ENCODE measurements at places on chromosomes 12 and 14. TPM values are rescaled to one million over a fixed set of nuclear protein-coding genes. Genes with fewer than 3 reads are reported as not detected.
A peak's percentile ranks its signal among the peaks of the same experiment; 100 is the strongest.

Gene TAS2R19
- 1.9 TPM for polyA plus RNA-seq

DNA sequence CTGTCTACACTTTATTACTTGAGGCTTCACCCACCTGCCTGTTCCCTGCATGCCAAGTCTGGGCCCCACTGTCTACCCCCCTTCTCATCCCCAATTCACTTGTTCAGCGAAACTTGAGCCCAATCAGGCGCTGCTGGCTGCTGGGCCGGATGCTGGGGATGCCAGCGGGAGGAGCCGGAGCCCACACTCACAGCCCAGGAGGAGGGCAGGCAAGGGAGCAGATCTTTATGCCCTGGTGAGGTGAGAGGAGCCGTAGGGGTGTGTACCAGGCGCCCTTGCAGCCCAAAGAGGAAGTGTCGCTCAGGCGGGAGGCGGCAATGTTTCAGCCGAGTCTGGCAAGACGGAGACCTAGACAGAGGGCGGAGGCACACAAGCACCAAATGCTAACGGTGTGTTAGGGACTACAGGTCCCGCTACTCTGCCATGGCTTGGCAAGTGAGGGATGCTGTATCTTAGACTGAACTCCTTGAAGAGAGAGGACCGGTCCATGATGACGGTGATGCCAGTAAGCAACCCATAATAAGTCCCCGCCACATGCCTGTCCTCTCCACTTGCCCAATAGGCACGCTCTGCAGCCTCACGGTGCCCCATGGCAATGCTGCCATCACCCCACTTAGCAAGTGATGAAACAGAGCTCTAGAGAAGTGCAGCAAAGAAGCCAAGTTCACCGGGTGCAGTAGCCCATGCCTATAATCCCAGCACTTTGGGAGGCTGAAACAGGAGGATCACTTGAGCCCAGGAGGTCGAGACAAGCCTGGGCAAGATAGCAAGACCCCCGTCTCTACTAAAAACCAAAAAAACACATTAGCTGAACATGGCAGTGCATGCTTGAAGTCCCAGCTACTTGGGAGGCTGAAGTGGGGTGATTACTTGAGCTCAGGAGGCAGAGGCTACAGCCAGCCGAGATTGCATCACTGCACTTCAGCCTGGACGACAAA lies 41.6 kb downstream of the LRRC74A start:
- DNase-seq = peak; percentile 32

DNA sequence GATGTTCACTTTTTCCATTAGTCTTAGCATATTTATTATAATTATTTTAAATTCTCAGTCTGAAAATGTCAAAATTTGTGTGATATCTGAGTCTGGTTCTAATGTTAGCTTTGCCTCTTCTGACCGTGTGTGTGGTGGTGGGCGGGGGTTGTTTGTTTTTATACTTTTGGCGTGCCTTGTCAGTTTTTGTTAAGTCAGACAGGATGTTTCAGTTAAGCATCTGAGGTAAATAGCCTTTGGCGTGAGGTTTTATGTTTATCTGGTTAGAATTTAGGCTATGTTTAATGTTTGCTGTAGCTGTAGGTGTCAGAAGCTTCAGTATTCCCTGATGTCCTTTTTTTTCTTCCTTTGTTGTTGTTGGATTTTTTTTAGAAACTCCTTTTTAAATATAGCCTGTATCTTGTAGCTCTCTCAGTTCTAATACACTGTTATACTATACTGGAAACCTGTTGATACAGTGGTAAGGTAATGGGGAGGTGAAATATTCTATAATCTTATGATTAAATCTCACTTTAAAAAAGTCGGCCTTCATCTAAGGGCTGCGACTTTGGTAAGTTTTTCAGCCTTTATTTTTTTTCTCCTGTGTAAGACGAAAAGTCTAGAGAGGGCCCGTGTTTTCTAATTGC lies 111.6 kb downstream of the SCAF11 start:
- no peak for DNase-seq

Gene RAB15
- 27.3 TPM for polyA plus RNA-seq

DNA sequence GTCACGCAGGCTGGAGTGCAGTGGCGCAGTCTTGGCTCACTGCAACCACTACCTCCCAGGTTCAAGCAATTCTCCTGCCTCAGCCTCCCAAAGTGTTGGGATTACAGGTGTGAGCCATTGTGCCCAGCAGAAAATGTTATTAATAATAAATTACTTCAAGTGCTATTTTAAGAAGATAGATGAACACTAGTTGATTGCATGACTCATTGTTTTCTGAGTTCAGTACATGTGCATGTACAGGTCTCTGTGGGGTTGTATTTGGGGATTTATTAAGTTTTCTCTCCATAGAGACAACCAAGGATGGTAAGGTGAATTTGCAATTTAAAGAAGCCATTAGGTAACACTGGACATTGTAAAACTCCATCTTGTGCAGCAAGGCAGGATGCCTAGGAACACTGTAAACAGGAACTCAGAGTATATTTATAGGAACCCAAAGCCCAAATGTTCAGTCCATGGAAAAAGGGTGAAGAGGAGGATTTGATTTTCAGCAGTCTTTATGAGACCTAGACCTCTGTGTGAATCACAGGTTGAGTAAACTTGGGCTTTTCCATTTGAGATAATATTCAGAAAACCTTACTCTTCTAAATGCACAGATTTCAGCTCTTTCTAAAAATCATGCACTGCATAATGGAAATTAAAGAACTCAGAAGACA lies 49.3 kb upstream of the TMPO start:
- no peak for DNase-seq

GRCh38 chr12:100211698-100212097 lies 11.1 kb downstream of the ACTR6 start:
- DNase-seq = no peak

DNA sequence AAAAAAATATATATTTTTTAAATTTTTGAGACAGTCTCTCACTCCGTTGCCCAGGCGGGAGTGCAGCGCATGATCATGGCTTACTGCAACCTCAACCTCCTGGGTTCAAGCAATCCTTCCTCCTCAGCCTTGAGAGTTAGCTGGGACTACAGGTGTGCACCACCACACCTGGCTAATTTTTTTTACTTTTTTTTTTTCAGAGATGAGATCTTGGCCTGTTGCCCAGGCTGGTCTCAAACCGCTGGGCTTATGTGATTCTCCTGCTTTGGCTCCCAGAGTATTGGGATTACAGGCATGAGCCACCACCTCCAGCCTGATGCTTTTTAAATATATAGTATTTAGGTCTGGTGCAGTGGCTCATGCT lies 24.5 kb downstream of the MDM2 start:
- DNase-seq = no peak

Gene PNP
- 74.1 TPM for polyA plus RNA-seq

Gene LRRC10
- 0.08 TPM for polyA plus RNA-seq

All from left kidney (tissue), 8 donors.